ENCODE measurements at places on chromosomes 16 and 17. TPM values are rescaled to one million over a fixed set of nuclear protein-coding genes. Genes with fewer than 3 reads are reported as not detected.
A peak's percentile ranks its signal among the peaks of the same experiment; 100 is the strongest.

- DNase-seq = no peak
Observed at GRCh38 chr17:81995463-81996231, 18.2 kb downstream of the ASPSCR1 start.

- no peak for DNase-seq
Observed at GRCh38 chr16:81350306-81350615, 35.5 kb downstream of the GAN start.

GRCh38 chr16:69756705-69757104, 2.0 kb upstream of the NOB1 start:
- DNase-seq = no peak

KRTAP4-2 gene
- total RNA-seq = not detected

DNA sequence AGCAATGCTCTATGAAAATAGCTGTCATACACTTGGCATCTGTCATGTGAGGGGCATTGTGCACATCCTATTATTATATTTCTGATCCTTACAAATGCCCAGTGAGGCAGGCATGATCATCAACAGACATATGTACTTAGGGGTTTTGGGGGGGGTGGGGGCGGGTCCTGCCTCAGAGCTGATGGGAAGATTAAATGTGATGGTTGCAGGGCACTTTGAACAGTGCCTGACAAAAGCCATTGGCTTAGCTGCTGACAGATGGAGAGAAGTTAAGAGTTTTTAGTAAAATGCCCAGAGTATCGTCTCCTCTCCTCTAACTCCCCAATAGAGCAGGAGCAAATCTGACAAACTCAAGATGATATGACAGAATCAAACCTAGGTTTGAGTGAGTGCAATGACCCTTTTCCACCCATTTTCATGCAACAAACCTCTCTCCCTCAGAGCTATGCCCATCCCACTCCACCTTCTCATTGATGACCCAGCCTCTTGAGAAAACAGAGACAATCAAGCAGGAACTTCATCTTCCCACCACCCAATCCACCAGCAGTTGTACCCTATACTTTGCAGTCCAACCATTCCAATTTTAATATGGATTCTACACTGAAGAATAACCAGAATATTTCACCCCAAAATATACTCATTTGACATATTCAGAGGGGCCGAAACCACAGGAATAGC, 4.8 kb downstream of the KLHL11 start:
- DNase-seq = no peak

FADS6 gene
- total RNA-seq = not detected

SLC22A31 gene
- not detected for total RNA-seq

DNA sequence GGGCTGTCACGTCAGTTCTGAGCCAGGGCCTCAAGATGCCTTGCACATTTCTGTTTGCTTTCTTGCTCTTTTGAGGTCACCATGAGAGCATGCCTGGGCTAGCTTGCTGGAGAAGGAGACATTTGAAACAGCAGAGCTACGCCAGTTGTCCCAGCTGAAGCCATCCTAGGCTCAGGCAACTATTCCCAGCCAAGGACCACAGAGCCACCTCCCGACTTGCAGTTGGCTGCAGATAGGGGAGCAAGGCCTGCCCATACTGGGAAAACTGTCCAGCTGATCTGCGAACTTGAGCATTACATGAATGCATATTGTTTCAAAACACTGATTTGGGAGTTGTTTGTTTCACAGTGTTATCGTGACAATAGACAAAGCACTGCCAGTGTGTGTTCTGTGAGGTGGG, 340.8 kb downstream of the XYLT1 start:
- no peak for DNase-seq

DNA sequence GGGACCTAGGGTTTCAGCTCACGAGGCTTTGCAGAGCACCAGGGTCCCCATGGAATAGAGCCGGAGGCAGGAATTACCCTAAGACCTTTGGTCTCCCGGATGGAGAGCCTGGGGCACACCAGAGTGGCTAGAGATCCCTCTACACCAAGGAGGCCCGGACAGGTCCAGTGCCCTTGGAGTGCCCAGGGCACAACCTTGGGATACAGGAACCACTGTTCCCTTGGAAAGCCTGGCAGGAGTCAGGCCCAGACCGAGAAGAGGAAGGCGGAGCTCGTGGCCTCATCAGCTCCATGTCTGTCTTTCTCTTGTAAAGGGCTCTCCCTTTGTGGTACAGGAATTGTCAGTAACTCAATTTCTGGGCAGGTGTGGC, 3.8 kb upstream of the DBNDD1 start:
- DNase-seq = no peak

GRCh38 chr17:56431736-56432135, 161.8 kb upstream of the NOG start:
- DNase-seq = no peak

- no peak for DNase-seq
Observed at GRCh38 chr16:55002419-55002818, 71.8 kb downstream of the IRX5 start.

DNA sequence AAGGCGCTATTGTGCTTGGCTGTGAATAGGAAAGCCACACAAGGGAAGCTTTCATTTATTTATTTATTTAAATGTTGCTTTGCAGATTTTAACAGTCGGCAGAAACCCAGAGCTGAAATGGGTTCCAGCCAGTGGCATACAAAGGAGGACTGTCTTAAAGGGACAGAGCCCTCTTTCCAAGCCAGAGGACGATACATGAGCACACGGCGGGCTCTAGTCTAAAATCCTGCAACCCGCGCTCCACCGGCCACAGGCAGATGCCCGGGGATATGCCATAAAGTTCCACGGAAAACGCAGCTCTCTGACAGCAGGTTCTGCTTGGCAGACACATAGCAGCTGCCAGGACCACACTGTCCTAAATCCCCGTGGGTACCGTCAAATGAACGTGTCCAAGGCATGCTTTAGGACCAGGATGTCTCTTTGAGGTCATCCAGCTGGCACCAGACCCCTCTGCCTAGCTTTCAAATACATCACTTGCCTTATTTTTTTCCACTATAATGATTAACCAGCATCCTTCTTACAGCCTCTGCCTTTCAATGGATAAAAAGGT, 64.6 kb downstream of the CYTH1 start:
- DNase-seq = peak; percentile 83

DNA sequence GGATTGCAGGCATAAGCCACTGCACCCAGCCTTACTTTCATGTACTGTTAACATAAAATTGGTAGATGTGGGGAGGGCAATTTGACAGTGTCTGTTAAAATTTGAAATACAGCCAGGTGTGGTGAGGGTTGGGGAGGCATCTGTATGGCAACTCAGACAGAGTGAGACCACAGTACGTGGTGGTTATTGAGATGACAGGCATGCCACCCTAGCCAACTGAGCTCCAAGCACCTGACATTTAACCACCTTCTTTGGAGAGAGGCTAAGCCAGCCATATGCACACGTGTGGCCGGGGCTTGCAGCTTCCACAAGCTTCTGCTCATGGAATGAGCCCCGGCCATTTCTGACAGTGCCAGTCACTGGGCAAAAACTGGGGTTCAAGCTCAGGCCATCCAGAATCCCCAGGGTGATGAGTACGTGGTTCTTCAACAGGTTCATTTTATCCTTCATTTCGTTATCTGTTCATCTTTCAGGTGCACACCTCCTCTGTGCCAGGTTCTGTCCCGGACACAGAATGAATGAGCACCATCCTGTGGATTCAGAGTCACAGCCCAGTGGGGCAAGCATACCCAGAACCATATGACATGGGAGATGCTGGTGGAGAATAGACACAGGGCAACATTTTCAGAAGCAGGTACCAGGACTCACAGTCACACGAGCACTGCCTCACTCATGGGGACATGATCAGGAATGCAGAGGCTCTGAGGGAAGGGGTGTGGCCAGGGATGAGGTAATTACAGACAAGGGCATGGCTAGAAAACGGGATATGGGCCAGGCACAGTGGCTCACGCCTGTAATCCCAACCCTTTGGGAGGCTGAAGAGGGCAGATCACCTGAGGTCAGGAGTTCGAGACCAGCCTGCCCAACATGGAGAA, 36.2 kb downstream of the C16orf82 start:
- DNase-seq = no peak

GRCh38 chr17:59641799-59642484, 22.2 kb downstream of the CLTC start:
- peak; percentile 26 for DNase-seq

GRCh38 chr16:67562918-67563707, 787 bp downstream of the CTCF start:
- peak; percentile 80 for DNase-seq

GRCh38 chr16:48300391-48300856, 53.1 kb upstream of the ABCC11 start:
- peak; percentile 79 for DNase-seq

TERB1 gene
- not detected for total RNA-seq

KRT40 gene
- 11.0 TPM for total RNA-seq

DNA sequence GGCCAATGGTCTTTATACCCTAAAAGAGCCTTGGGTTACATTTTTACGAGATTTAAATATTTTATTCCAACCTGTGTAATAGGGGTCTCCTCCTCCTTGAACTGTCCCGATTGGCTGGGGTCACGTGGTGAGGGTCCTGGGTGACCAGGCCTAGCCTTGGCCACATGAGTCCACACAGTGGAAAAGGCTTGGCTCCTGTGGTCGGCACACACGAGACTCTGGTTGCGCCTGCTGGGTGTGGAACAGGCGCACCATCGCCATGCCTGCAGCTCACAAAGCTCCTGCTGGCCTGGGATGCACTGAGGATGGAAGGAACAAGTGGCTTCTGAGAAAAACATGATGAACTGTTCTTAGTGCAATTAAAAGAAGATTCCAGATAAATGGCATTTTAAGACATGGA, 103.9 kb upstream of the ZNF750 start:
- no peak for DNase-seq

DNA sequence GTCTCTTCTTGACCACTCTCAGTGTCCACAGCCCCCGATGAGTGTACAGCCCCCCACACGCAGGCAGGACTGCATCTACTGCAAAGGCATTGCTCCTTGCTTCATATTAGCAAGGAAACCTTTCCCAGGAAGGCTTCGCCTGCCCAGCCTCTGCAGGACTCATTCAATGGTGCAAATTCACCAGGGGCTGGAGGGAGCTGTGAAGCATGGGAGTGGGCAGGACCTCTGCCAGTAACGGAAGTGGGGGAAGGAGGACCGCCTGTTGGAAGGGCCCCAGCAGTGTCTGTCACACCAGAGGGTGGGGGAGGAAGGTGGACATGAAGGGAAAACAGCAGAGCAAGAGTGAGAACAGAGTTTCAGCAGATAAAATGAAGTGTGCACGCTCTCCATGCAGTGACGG, 2.5 kb downstream of the SPATA33 start:
- no peak for DNase-seq

- no peak for DNase-seq
Observed at GRCh38 chr17:48868916-48869500, 23.6 kb upstream of the ATP5MC1 start.

DNA sequence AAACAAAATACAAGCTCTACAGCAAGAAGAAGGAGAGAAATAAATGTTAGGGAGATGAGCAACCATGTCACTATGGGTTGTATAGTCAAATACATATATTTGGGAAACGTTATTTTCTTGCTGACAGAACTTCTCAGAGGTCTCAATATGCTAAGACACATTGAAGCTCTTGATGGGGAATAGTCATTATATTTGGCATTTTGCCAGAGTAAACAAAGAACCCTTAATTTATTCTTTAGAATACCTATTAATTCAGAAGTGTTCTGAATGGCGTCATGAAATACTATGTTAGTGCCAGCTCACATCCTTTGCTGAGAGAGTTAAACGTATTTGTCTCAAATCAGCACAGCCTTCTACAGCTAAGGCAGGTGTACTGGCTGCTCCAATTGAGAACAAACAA, 458.9 kb downstream of the CDH13 start:
- no peak for DNase-seq

- DNase-seq = no peak
Observed at GRCh38 chr16:88623858-88624257, 14.5 kb upstream of the IL17C start.

GRCh38 chr16:28586466-28586865, 10.4 kb downstream of the SULT1A2 start:
- DNase-seq = no peak
